Stimulated activated naive CD4-positive, alpha-beta T cell treated with Interleukin-2 at 50 U/mL for 16 hours (primary cell): ENCODE measurements at places on chromosomes 4 and X.

DNA sequence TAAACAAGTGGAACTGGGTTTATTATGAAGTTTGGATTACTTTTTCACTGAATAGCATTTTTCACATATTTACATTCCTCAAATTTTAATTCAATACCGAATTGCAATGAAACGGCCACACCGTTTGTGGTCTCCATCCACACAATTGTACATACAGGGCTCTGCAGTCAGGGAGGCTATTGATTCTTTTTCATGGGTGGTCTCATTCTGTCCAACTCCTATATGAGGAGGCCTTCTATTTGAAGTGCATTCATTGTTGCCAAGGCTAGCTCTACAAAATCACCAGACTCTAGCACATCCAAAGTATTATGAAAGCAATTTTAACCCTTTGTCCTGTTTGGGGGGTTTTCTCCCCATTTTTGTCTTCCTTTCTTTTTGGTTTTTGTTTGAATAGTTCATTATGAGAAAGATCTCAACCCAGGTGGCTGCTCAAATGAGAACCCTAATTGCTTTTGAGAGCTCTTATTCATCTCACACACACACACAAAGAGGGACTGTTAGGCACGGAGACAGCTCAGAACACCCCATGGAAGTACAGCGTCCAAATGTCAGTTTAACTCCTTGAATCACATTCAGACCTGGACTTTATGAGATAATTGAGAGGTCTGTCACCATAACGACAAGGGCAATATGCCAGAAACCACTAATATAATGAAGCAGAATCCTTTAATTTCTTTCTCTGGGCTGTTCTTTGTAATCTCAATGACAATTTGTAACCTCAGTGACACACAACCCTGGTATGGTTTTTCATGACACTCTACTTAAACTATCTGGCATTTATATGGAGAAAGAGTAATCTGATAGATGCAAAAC, 79.4 kb downstream of the NLGN4X start:
- no peak for DNase-seq

GRCh38 chr4:6391852-6392188, 80.6 kb downstream of the PPP2R2C start:
- DNase-seq, result no peak

- DNase-seq, result no peak
Measured at GRCh38 chr4:135485371-135485770, 1283.8 kb upstream of the PABPC4L start.

- DNase-seq, result no peak
Measured at GRCh38 chrX:75278991-75279390, 5.1 kb downstream of the UPRT start.

DNA sequence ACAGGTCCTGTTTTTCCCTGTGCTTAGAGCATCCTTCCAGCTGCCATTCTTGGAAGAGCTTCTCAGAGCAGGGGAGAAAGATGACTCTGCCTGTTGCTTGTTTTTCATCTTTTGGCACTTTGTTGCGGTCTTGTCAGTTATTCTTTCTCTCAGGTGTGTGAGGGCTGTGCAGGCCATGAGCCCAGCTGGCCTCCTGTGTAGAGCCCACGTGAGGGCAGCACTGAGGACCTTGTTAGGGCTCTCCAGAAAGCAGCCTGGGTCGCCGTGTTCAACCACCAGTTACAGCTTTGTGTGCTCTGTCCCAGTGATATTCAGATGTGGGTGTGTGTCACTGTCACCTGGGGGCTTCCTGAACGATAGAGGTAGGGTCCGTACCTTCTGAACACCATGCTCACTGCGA, 52.8 kb downstream of the NOP14 start:
- DNase-seq, result no peak

- no peak for DNase-seq
Measured at GRCh38 chr4:112492321-112492720, 23.7 kb downstream of the NEUROG2 start.

DNA sequence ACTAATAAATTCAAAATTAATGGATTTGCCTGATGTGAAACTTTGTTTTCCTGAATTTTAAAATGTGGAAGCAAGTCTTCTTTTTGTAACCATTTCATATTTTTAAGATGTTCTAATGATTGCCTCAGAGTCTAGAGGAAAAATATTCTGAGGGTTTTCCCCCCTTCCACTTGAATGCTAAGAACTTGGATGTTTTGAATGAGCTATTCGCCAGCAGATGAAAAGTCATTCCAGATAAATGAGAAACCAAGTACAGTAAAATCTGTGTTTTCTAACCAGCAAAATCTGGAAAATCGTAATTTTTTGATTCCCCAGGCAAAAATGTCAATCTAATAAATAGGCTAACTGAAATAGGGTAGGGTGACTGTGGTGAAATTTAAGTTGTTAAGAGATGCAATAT, 45.6 kb downstream of the SLIT2 start:
- no peak for DNase-seq

- DNase-seq, result no peak
Measured at GRCh38 chrX:2463973-2464676, 36.7 kb downstream of the DHRSX start.

DNA sequence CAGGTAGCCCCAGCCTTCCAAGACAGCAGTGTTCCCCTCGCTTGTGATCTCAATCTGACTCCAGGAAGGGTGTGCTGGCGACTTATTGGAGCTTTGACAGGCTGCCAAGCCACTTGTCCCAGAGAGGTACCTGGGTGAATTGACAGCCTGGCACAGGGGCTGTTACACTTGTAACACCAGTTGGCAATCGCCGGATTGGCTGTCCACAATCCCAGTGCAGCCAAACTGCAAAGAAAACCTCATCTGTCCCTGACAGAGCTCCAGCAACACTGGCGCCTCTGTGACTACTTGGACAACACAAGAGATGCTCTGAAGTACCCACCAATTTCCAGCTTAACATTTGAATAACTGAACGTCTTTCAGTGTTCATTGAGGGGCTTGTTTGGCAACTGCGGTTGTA, 76.8 kb upstream of the PRPS1 start:
- no peak for DNase-seq

- DNase-seq, result no peak
Measured at GRCh38 chr4:8906991-8907595, 35.5 kb upstream of the HMX1 start.

- DNase-seq, result no peak
Measured at GRCh38 chr4:82469791-82470345, 39.5 kb downstream of the ENOPH1 start.

DNA sequence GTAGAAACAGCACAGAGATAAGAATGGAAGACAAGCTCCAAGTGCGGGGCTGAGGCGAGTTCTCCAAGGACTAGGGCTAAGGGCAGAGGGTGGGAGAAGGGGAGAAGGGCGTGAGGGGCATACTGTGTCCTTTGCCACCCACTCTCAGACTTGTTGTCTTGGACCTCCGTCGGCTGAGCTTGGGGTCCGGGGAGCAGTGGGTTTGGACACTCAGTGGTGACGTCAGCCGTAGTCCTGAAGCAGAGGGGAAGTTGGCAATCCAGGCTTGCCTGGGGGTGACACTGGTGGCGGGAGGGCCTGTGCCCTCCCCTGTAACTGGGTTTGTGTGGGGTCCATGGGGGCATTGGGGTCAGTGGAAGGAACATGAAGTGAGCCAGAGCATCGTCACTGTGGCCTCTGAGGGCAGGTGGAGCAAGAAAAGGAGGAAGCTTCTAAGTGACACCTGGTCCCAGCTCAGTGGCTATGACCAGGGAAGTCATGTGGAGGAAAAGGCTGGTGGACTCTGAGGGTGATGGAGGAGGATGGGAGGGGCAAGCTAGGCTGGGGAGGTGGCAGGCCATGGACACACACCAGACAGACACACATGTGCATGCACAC, 17.6 kb downstream of the CD99 start:
- no peak for DNase-seq

DNA sequence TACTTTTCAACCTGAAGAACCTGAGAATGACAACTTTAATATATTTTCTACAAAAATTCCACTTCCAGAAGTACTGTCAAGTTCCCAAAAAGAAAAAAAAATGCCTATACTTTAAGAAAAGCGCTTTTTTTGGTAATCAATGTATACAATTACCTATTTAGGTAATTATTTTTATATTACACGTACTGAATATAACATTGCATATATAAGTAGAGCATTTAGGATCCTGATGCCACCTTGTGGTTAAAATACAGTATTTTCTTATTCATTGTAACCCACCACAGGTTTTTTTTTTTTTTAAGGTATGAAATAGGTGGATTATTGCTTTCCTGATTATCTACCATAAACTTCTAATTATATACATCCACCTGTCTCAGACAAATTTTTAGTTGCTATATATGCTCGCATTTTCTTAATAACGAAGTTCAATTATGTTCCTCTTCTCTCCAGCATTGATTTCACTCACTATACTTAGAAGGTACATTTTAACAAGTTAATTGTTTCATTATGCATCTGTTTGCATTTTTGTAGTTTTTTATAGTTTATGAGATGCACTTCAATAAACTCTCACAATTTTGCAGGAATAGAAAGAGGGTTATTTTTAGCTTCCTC, 5.2 kb downstream of the MAP9 start:
- DNase-seq, result no peak

DNA sequence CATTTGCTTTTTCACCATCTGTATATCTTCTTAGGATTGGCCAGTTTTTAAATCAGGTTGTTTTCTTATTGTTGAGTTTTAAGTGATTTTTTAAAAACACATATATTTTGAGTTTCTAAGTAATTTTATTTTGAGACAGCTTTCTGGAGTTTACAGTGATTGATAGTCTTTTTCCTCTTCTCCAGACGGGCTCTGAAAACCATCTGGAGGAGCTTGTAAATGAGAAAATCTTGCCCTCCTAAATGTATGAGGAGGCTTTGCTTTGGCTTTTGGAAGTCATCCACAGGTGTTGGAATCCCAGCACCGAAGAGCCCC, 160.2 kb downstream of the SOWAHB start:
- DNase-seq, result no peak

GRCh38 chr4:34964613-34965012, 1279.7 kb downstream of the ARAP2 start:
- no peak for DNase-seq

GRCh38 chr4:793941-794621, 31.8 kb downstream of the CPLX1 start:
- DNase-seq, result no peak

- no peak for DNase-seq
Measured at GRCh38 chr4:170652571-170652970, 562.8 kb upstream of the AADAT start.

DNA sequence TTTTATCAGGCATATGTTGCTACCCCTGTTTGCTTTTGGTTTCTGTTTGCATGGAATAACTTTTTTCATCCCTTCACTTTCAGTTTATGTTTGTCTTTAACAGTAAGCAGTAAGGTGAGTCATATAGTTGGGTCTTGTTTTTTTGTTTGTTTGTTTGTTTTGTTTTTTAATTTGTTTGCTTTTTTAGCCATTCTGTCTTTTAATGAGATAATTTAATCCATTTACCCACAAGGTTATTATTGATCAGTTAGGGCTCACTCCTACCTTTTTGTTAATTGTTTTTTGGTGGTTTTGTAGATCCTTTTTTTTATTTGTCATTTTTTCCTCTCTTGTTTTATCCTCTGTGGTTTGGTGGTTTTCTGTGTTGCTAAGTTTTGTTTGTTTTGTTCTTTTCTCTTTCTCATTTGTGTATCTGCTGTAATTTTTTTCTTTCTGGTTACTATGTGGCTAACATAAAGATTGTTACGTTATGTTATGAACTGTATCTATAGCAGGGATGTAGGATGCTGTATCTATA, 379.5 kb upstream of the MAD2L1 start:
- DNase-seq, result no peak

- no peak for DNase-seq
Measured at GRCh38 chr4:103400405-103400804, 202.3 kb upstream of the CENPE start.

GRCh38 chr4:187256897-187257296, 533.2 kb upstream of the FAT1 start:
- DNase-seq, result no peak

- DNase-seq, result no peak
Measured at GRCh38 chr4:32858971-32859370, 2138.8 kb downstream of the PCDH7 start.

- no peak for DNase-seq
Measured at GRCh38 chrX:24702362-24703184, 8.9 kb downstream of the POLA1 start.

DNA sequence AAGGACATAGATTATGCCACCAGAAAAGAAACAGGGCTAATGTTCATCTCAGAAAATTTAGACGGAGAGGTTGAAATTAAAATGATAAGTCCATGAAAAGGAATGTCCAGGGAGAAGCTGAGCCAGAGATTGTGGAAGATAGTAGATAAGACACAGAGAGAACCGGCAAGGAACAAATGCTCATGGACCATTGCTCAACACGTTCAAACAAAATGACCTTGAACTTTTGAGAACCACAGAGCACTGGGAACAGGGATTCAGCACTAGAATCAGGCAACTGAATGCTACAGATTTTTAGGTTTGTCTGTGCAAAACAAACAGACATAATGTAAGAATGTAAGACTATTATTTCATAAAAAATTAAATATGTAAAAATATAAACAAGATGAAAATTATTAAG, 206.3 kb downstream of the PDGFC start:
- no peak for DNase-seq

- no peak for DNase-seq
Measured at GRCh38 chr4:107351196-107351595, 315.1 kb upstream of the DKK2 start.

DNA sequence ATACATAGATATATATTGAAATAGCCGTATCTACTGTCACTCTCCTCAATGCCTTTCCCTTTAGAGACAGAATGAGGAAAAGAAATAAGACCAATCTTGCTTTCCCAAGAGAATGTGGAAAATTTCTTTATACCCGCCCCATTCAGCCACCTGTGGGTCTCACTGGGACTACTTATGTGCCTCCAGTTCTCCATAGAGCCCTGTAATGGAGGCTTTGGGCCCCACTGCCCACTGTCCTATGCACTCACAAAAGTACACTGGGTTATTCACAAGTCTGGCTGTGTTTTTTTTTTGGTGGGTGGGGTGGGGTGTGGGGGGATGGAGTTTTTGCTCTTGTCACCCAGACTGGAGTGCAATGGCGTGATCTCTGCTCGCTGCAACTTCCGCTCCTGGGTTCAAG, 70.4 kb upstream of the ELOVL6 start:
- no peak for DNase-seq

DNA sequence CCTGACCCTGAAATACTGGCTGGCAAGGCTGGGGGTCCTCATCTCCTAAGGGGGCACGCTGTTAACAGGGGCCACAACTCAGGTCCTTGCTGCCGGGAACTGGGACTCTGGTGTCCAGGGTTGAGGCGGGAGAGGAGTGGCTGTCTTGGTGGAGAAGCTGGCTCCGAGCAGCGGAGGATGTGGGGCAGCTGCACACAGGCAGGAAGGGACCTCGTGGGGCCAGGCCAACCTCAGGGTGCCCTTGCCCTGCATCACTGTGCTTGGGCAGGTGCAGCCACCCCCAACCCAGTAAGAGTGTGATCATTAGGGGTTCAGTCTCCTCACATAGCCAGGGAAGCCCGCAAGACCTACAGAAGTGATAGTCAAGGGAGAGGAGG, 12.6 kb upstream of the PDE6B start:
- DNase-seq, result no peak
